ENCODE measurements at places on chromosomes 3 and 15.

DNA sequence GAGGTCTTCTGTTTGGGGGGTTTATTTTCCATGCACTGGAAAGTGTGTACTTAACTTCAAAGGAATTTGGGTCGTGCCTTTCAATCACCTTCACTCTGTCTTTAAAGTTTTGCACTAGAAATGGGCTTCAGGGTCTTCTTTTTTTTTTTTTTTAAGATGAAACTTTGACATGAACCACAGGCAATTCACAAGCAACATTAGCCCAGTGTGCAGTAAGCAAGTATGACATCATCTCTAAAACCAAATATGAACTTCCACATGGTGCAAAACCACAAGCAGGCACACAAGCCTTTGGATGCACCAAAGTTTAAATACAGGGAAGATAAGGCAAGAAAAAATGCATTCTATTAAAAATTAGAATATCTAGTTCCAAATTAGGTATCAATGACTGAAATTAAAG, 381.9 kb downstream of the ERC2 start:
- no peak for DNase-seq

GRCh38 chr3:137766041-137766875, 2.1 kb downstream of the SOX14 start:
- no peak for DNase-seq

GRCh38 chr3:170410428-170411029, 8.1 kb upstream of the CLDN11 start:
- no peak for DNase-seq

- DNase-seq: no peak
Observed at GRCh38 chr3:9072667-9073009, 109.4 kb upstream of the RAD18 start.

GRCh38 chr3:150215616-150216015, 192.5 kb upstream of the TSC22D2 start:
- DNase-seq: no peak

- DNase-seq: no peak
Observed at GRCh38 chr3:161508852-161509477, 12.4 kb downstream of the OTOL1 start.

- DNase-seq: no peak
Observed at GRCh38 chr3:139388821-139389551, 461 bp downstream of the COPB2 start.

DNA sequence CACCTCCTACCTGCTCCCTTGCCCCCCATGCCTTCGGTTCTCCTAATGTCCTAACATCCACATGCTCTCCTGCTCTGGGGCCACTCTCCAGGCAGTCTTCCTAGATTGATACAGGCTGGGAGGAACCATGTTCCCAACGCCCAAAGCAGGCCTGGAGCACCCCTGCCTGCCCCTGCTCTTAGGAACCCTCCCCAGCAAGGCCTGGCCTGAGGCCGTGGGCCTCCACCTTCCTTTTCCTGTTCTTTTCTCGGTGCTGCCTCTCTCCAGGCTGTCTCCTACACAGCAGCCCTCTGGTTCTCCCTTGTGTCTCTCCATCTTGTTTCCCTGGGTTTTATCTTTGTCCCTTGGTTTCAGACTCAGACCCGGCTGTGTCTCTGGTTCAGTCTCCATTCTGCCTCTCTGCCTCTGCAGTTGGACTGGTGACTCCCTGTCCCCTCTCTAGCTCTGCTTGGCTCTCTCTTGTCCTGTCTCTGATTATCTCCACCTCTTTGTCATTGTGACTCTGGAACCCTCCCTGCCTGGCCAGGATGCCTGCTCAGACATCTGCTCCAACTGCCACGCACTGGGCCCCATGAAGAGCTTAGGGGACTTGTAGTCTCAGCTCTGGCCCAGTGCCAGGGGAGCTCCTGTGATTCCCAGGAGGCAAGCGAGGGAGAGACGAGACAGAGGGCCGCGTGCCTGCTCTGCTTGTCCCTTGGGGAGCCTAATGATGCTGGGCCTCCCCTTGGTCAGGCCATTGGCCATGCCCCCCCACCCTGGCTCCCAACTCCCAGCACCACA, 26.0 kb upstream of the RPL29 start:
- DNase-seq: no peak

DNA sequence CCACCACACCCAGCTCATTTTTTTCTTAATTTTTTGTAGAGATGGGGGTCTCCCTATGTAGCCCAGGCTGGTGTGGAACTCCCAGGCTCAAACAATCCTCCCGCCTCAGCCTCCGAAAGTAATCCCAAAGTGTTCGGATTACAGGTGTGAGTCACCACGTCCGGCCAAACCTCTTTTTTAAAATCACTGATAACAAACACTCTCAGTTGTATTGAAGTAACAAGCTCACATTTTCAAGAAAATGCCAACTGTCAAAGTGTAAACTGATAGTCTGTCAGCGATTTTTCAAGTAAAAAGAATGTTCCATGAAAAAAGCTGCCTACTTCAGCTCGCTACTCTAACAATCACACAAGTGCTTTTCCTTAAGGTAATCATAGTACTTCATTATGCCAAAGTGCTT, 33.4 kb downstream of the UBXN7 start:
- no peak for DNase-seq

Data from nephron progenitor cell (in vitro differentiated cells).